ENCODE measurements at places on chromosomes 13 and 19.
A peak's percentile ranks its signal among the peaks of the same experiment; 100 is the strongest.

DNA sequence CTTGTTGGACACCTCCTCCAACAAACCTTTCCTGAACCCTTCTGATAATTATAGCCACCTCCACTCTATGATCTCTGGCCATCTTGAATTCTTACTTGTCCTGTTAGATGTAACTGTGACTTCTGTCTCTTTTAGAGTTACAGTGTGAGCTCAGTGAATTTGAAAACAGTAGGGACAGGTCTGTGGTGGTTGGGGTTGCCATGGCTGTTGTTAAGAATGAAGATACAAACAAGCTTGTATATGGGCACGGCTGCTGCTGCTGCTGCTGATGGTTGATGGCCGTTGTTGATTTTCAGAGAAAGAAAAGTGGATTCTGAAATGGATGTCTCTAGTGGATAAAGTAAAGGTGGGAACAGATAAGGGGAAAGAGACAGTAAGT is 101.5 kb downstream of the STARD13 start:
- no peak for DNase-seq

GRCh38 chr13:40345654-40346372 is 320.6 kb downstream of the FOXO1 start:
- DNase-seq = no peak

DNA sequence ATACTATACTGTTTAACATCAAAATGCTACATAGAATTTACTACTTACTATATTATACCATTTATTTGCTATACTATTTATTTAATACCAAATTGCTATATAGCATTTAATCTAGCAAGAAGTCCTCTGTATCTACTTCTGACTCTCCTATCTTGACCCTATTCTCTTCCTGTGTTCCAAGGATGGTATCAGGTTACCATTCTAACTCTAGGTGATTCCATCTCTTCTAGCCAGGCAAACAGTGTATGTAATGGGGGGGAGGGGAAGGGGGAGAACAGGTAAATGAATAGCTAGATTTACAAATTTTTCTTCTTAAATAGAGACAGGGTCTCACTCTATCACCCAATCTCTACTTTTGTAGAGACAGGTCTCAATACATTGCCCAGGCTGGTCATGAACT is 200.3 kb downstream of the DIAPH3 start:
- no peak for DNase-seq

DNA sequence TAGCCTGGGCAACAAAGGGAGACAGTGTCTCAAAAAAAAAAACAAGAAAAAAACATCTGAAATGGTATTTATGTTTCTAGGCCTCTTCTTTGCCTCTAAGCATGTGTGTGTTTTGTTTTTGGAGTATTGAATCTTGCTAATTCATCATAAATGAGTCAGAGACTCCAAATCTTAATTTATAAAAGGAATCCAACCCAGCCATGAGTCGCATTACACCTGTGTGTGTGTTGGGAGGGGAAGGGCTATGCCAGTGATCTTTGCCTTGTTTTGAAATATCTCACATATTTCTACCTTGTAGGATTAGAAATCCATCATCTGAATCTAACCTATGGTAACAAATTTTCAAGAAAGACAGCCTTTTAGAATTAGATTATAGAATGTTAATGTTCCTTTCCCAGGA is 4.0 kb downstream of the ZNF331 start:
- no peak for DNase-seq

DNA sequence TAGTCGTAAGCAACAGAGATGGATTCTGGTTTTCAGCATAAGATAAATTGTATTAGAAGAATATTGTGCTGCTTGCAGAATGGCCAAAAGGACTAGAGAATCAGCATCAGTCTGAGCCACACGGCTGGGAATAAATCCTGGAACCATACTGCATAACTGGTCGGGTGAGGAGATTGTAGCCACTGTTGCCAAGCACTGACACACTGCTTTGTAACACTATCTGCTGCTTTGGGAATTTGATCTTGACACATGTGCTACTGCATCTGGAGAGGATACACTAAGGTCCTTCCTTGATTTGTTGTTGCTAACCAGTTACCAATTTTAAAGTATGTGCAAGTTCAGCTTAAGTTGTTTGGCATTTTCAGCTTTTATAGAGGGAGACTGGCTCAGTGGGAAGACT is 1.9 kb downstream of the HNRNPA1L2 start:
- DNase-seq = no peak

- DNase-seq = no peak
Measured at GRCh38 chr19:49848938-49849337, 2.0 kb upstream of the PTOV1 start.

DNA sequence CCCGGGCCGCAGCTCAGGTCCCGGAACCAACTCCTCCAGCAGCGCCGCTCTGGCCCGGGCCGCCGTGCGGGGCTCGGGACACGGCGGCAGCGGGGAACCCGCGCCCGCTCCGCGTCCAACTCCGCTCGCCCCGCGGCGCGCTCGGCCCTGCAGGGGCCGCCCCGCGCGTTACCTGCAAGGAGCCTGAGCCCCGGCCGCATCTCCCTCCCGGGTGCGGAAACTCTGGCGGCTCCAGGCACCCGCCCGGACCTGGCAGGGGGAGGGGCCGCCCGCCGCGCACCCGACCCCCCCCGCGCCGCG is at the start of gene TMTC4:
TMTC4 (minus strand) TSS at position 224 of the 300 bp plus-strand sequence. CDS start 4,433 bp downstream, outside the sequence.
- DNase-seq = no peak

GRCh38 chr19:32464279-32464678 is 58.7 kb downstream of the DPY19L3 start:
- DNase-seq = peak; percentile 27

GRCh38 chr19:4971424-4971793 is 2.5 kb downstream of the KDM4B start:
- peak; percentile 71 for DNase-seq

- peak; percentile 26 for DNase-seq
Measured at GRCh38 chr19:46426035-46426505, 2.7 kb downstream of the PNMA8C start.

GRCh38 chr13:113411216-113412023 is 41.9 kb downstream of the ADPRHL1 start:
- DNase-seq = no peak

- DNase-seq = no peak
Measured at GRCh38 chr19:19388568-19389555, 16.6 kb upstream of the GATAD2A start.

DNA sequence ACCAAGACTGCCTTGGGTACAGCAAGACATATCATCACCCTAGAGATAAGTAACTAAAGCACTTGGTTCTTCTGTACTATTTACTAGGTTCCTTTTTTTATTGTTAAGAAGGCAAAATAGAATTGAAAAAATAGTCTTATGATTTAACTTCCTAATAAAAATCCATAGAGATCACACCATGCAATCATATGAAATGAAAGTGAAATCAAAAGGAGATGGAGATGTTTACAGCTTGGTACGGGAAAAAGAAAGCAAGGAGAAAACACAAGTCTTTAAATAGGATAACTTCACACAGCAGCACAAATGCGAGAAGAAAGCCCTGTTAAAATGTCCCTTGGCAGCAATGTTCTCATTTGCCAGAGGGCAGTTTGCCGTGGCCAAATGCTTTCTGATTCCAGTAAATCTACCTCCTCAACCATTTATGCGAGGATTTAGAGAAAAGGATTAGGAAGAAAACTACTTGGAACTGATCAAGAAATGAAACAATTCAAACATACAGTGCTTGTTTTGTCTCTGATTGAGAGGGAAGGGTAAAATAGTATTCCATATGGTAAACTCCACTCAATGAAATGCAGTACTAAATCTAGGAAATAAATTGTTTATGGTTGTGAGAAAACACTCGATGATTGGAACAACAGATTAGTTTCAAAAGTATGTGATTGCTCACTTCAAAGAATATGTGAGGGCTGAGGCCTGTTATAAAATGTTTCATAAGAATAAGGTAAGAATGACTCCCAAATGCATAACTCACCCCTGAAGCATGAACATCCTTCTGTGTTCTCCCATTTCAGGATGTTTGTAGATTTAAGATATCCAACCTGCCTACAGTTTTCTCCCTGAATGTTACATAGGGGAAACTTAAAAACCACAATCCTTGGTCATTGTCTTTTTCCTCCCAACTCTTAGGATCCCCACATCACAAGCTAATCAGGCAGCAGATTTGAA is 487.8 kb downstream of the DACH1 start:
- no peak for DNase-seq

GRCh38 chr13:50277127-50277526 is 261.9 kb downstream of the KCNRG start:
- DNase-seq = no peak

- DNase-seq = no peak
Measured at GRCh38 chr13:33560726-33561125, 257.2 kb upstream of the RFC3 start.

- peak; percentile 27 for DNase-seq
Measured at GRCh38 chr19:35845215-35846037, 6.9 kb downstream of the NPHS1 start.

DNA sequence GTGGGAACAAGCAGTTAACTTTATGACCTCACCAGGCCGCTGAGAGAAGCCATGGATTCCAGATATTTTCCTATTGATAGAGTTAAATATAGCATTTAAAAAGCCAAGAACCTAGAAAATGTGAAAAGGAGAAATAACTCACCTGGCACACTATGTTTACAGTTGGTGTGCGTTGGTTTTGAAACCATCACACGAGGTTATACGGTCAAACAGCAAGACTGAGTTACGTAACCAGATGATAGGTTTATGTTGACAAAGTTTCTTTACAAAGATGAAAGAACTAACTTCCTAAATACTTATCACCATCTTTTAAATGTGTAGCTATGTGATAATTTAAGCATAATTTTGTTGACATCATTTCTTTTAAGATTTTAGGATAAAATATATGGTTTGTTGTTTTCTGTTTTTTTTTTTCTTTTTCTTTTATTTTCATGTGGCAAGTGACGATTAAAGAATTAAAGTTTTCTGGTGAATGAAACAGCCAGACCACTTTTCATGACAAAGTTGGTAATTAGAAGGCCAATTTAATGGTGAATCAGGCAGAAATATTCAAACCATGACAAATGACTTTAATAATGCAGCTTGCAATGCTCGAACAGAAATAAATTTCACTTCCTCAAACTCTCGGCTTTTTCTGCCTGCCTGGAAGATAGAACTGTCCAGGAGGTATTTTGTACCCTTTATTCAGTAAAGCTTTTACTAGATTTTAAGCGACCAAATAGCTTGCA is 339.1 kb upstream of the OBI1 start:
- DNase-seq = no peak

DNA sequence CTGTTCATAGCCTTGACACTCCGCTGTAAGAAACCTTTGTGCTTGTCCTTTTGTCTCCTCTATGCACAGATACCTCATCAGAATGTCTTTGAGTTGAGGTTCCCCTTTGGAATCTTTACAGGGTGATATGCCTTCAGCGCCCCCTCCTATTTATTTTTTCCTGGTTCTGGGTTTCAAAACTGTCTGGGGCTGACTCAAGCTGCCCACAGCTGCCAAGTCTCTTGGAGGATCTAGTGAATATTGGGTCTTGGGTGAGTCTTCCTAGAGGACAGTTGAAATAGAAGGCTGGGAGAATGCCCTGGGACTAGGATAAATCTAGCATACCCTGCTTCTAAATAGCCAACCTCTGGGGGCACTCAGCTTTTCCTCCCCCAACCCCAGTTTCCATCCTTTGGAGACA is 930 bp downstream of the ZNF136 start:
- no peak for DNase-seq

GRCh38 chr19:14369399-14370168 is 11.7 kb upstream of the ADGRE5 start:
- DNase-seq = no peak

DNA sequence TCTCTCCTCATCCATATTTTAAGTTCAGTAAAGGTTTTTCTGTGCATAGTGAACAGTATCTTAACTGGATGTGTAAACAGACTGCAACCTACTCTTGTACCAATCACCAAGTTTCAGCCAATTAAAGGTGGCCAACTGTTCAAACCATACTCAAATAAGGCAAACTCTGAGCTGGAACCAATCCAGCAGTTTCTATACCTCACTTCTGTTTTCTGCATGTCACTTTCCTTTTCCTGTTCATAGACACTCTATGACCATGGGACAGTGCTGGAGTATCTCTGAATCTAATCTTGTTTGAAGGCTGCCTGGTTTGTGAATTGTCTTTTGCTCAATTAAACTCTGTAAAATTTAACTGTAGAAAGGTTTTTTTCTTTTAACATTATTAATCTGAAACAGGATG is 470.3 kb upstream of the SLITRK6 start:
- DNase-seq = no peak

GRCh38 chr19:4988770-4989251 is 19.9 kb downstream of the KDM4B start:
- DNase-seq = no peak

DNA sequence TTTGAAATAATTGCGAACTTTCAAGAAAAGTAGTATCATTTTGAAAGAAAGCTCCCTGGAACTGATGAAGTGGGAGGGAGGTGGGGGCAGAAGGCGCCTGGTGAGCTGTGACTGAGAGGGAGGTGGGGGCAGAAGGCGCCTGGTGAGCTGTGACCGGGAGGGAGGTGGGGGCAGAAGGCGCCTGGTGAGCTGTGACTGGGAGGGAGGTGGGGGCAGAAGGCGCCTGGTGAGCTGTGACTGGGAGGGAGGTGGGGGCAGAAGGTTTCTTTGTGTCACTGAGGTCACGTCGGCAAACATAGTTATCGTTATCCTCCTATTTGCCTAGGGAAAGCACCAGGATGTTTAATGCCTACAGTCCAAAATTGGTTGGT is 24.2 kb downstream of the C2CD4C start:
- no peak for DNase-seq

- DNase-seq = no peak
Measured at GRCh38 chr13:26908126-26908525, 147.5 kb upstream of the GPR12 start.

DNA sequence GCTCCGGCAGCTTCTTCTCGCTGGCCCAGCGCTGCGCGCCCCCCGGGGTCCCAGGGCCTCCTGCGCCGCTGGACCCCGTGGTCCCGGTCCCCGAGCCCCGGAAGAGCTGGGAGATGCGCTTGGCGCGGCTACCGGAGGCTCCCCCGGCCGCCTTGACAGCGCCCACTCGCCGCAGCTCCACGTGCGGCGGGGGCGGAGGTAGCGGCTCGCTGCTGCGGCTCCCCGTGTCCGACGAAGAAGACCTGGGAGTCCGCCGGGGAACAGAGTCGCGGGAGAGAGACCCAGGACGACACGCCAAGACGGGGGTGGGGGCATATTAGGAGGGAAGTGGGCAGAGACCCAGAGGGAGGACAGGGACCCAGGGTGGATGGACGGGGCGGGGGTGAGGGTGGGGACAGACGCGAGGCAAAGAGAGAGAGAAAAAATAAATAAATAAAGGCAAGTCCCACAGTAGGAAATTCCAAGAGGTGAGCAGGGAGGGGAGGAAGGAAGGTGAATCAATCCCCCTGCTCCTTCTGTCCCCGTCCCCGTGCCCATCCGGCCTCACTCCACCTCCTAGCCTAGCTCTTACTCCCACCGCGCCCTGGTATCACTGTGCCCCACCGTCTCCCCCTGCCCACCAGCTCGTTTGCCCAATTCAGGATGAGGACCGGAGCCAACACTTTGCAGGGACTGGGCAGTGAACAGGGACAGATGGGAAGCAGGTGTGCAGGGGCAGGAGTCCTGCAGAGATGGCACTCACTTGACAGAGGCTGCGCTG is 826 bp downstream of the RASIP1 start:
- peak; percentile 82 for DNase-seq

- peak; percentile 11 for DNase-seq
Measured at GRCh38 chr13:46492946-46493345, 60.0 kb upstream of the LRCH1 start.

Measured in NCI-H524 (cell line).